ENCODE measurements at places on chromosomes 1 and 21.
A peak's percentile ranks its signal among the peaks of the same experiment; 100 is the strongest.

DNA sequence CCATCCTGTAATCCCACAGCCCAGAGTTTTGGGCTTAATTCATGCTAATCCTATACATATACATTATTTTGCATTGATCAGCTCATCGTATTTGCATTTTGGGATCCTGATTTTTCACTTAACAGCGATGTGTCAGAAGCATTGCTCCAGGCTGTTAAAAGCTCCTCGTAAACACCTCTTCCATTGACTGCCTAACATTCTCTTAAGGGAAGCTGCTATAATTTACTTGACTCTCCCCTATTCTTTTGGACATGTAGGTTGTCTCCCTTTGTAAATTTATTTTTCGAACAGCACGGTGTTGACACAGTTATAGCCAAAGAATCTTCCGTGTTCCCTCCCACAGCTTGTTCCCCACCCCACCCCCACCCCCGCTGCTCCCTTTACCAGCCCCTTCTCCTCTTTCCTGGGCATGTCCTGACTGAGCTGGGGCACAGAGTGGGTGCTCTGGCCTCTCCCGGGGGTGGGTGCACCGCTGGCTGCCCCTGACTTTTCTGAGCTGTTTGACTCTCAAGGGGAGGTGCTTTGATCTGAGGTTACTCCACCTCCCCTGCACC is 22.8 kb downstream of the LDLRAP1 start:
- DNase-seq = no peak

DNA sequence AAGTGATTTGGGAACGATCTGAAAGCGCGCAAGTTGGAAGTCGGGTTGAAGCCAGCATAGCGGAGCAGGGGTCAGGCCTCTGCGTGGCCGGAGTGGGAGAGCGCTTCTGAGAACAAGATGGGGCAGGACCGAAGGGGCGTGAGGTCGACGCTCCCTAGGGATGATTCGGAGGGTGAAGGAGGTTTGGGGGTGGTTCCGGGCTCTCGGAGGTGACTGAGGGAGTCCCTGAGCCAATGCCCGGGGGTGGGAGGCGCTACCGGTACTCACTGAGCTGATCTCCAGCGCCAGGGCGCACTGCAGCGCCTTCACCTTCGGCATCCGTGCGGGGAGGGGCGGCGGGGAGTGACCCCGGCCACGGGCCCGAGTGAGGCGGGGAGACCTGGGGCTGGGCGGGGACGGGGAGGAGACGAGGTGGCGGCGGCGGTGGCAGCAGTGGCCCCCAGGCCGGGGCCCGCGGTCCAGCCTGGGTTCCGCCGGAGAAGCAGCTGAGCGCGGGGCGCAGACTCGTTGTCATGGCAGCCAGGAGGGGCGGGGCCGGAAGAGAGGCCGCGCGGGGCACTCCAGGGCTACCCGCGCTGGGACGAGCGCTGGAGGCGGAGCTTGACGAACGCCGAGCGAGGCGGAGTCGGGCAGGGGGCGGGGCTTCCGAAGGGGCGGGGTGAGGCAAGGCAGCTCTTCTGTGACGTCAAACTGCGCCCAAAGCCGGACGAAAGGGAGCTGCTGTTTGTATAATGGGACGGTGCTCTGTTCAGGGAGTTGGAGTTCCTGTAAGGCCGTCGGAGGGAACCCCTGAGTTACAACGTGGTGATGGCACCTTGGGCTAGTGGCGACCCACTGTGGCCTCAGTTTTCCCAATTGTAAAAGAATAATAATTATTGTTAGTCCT is at the start of gene SPATA6:
Gene SPATA6, minus strand, starts transcription at position 514 of the 886 bp plus-strand sequence. Its CDS starts 196 bp downstream, at position 318.
- peak; percentile 89 for DNase-seq

DNA sequence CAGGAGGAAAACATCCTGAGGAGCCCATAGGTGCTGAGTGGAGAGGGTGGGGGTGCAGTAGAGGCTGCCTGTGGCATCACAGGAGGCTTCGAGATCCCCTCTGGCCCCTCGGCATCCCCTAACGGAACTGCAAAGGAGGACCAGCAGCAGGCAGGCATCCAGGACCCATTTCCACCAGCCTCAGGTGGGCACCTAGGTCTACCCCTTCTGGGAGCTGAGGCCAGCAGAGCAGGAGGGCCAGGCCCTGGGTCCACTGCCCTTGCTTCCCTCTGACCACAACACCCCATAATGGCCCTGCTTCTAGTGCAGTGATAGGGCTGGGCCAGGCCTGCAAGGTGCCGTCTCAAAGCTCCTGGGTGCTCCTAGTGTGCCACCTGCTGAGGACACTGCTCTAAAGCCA is 723.0 kb downstream of the PTPRU start:
- DNase-seq = no peak

- DNase-seq = no peak
Observed at GRCh38 chr1:63674865-63675419, 81.7 kb downstream of the PGM1 start.

- no peak for DNase-seq
Observed at GRCh38 chr1:70863239-70863638, 184.4 kb downstream of the PTGER3 start.

GRCh38 chr1:116988248-116988647 is 13.3 kb upstream of the CD101 start:
- no peak for DNase-seq

- DNase-seq = no peak
Observed at GRCh38 chr1:194538453-194538852, 1352.0 kb upstream of the B3GALT2 start.

DNA sequence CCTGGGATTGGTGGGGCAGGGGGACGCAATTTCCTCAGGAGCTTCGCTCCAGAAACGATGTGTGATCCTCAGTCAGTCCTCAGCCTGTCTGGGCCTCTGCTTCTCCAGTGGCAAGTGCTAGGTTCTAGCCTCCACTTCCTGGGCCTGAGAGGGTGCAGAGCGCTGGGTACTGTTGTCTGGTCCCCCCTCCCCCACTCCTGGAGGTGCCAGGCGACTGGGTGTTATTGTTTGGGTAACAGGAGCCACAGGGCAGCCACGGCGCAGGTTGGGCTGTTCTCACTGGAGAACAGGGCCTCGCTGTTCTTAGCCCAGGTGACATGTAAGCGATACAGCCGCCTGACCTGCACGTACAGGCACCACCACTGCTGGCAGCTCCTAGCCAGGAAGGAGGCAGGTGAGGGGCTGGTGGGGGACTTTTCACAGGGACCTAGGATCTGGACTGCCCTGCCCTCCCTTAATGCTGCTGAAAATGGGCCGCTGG is 2.1 kb downstream of the RPS6KA1 start:
- DNase-seq = no peak

DNA sequence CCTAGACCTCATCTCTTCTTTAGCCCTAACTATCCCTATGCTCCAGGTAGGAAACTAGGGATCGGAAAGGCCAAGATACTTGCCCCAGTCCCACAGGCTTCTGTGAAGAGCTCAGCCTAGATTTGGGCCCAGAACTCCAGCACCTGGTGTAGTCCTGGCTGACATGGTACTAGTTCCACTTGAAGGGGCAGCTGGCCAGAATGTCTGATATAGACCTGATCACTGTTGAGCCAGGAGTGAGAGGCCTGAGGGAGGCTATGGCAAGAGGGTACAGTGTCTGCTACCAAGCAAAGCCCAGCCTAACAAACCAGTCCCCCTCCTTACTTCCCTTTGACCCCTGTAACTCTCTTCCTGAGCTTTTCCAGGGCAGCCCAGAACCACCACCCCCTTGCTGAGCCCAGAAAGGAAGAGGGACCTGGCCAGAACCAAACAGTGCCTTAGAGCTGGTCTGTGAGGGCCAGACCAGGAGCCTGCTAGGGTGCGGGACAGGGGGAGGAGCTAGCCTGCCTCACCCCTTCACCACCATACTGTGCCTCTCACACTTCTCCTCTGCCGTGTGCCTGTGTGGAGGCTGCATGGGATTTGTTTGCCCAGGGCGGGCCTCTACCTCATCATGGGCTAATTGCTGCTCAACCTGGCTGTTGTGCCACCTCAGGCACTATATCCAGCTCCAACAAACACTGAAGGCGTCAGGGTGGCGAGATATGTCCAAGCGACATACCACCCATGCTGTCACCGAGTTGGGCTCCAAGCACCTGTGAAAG is 10.9 kb downstream of the POMGNT1 start:
- DNase-seq = no peak

GRCh38 chr1:217137210-217137881 is 414.1 kb upstream of the ESRRG start:
- no peak for DNase-seq
